ENCODE measurements at places on chromosomes 16 and 17.

DNA sequence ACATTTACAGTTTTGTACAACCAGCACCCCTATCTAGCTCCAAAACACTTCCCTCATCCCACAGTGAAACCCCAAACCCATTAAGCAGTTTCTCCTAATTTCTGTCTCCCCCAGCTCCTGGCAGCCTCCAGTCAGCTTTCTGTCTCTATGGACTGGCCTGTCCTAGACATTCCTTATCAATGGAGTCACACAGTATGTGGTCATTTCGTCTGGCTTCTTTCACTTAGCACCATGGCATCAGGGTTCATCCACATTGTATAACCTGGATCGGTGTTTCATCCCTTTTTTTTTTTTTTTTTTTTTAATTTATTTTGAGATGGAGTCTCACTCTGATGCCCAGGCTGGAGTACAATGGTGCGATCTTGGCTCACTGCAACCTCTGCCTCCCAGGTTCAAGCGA, 68.5 kb downstream of the ZDHHC7 start:
- no peak for DNase-seq

GRCh38 chr17:32795339-32795979, 81.5 kb downstream of the MYO1D start:
- no peak for DNase-seq

DNA sequence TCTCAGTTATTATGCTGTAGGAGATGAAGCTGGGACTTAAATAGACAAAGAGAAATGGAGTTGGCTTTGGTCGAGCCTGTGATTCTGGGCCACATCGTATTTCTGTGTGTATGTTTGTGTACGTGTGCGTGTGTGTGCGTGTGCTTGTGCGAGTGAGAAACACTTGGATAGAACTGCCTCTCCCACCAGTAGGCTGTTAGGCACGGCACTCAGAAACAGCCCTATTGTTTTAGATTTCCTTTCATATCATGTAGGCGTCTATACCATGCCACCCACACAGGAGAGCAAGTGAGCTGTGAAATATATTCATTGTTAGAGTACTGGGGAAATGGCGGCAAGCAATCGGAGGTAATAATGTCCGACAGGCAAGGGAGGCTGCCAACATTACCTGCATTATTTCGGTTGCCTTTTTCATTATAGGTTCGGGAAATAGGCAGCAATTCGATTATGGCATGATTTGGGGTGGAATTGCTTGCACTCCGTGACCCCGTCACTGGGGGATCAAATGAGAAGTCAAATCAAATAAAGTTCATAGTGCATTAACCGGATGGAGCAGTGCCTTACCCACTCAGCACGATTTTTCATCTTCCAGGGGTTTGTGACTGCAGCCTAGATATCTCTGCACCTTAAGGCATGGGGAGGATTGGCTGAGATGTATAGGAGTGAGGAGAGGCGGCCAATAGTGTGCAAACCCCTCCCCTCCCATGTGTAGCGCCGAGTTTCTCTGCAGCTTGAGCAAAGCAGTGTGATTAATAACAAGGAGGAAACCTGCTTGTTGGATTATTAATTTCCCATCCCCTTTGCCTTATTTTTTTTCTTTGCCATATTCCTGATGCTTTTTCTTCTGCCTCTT, 89.6 kb downstream of the RBFOX1 start:
- no peak for DNase-seq

DNA sequence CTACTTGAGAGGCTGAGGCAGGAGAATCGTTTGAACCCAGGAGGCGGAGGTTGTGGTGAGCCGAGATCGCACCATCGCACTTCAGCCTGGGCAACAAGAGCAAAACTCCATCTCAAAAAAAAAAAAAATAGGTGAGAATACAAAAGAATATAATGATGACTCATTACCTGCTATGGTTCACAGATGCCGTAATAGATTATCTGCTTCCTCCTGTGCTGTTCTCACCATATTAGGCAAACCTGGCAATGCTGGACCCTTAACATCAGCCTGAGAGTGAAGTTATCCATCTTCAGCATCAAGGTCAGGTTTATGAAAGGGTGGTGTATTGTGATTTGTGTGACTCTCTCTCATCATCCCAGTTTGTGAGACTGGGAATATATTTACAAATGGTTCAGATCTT, 271.3 kb upstream of the CPHXL start:
- DNase-seq: no peak

- DNase-seq: no peak
These were observed 43.8 kb downstream of the NDEL1 start for GRCh38 chr17:8479431-8479947.

GRCh38 chr17:17900615-17901520, 64.1 kb upstream of the SREBF1 start:
- DNase-seq: peak; percentile 83

GRCh38 chr17:51355441-51356410, 95.4 kb downstream of the UTP18 start:
- DNase-seq: no peak

DNA sequence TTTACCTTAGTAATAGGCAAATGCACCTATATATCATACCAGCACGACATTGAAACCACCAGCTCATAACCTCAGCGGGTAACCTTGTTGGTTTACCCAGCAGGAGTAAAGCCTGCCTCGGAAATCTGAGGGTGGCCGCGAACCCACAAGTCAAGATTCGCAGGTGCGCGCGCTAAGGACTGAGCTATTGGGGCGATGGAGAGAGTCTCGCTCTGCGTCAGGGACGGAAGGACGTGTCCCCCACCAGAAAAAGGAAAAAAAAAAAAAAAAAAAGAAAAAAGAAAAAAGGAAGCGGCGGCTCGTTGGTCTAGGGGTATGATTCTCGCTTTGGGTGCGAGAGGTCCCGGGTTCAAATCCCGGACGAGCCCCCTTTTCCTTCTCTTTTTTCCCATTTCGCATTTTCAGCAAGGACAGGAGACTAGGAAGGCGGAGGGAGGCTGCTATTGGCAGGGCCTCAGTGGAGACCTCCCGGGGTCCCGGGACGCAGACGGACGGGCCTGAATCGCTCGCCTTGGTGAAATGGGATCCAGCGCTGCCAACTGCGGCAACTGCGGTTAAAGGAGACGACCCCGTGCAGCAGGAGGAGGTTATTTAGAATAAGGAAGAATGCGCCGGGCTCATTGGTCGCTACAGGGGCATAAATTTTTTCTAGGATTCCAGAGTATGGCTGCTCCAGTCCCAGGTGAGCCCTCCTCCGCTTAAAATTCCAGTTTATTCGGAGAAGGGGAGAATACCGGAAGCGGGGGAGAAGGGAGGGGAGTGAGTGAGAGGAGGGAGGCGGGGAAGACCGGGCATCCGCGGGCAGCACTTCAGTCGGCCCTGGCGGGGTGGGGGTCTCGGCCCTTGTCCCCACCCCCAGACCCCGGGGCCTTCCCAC, at the start of gene OR1F1:
OR1F1 (plus strand) TSS at position 407 of the 877 bp plus-strand sequence.
- DNase-seq: no peak

GRCh38 chr16:65413861-65414260, 292.0 kb upstream of the CDH11 start:
- DNase-seq: no peak

- no peak for DNase-seq
These were observed 45.9 kb downstream of the RAI1 start for GRCh38 chr17:17727111-17727659.
